ENCODE measurements at places on chromosomes 6 and 20.

- DNase-seq: no peak
These were observed 71.7 kb downstream of the RFX6 start for GRCh38 chr6:116948533-116949304.

- no peak for DNase-seq
These were observed 80.8 kb downstream of the PTPRK start for GRCh38 chr6:128439627-128440026.

- DNase-seq: no peak
These were observed 196.5 kb upstream of the THBS2 start for GRCh38 chr6:169450097-169450496.

GRCh38 chr6:34791701-34792604 is at the start of gene BLTP3A:
TSS of gene BLTP3A (plus strand) at chr6:34792083. CDS start at chr6:34792251, 168 bp downstream.
- DNase-seq: peak; percentile 97

DNA sequence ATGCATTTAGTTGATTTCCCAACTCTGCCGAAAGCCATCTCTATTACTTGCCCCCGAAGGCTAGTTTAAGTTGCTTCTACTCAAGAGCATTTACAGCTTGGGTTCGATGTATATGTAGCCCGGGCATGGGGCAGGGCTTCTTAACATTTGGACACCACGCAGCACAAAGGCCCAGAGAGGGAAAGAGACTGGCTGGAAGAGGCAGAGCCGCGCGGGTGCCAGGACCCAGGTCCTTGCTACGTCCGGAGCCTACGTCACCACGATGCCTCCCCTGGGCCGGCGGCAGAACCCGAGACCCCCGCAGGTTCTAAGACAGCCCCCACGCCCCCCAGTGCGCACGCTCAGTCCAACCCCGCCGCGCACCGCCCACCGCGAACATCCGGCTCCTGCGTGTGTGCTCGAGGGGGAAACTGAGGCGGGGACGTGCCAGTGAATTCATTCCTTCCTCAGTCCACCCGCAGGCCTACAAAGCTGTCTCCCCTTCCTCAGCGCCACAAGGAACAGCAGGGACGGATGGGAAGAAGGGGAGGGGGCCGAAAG is 367 bp upstream of the PCIF1 start:
- peak; percentile 65 for DNase-seq

GRCh38 chr6:40568062-40568708 is 19.0 kb downstream of the LRFN2 start:
- no peak for DNase-seq

DNA sequence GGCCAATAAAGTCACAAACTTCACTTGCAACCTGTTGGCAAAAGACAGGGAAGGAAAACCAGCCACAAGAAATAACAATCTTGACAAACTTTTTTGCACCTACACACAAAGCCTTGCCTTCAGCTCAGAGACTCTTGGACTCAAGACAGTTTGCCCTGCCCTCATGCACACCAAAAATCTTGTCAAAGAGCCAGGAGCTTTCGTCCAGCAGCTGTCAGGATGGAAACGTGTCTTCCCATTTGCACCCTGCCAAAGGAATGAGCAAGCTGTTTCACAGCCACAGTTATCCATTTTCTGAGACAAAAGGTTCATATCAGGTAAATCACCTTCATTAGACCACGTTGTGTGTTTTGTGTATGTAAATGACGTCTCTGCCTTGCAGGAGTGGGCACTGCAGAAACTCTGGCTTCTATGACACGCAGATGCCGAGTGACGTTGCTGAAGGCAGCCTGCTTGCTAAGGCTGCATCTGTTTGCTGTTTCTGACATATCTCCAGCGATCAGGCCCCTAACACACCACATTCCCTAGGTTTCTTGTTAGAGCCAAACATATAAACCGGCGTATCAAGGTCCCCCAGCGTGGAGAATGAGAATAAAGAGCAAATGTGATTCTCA is 193.4 kb downstream of the SYNDIG1 start:
- DNase-seq: no peak

GRCh38 chr20:9359561-9360308 is 154.7 kb upstream of the LAMP5 start:
- no peak for DNase-seq

- no peak for DNase-seq
These were observed 70.8 kb upstream of the NXT1 start for GRCh38 chr20:23279836-23280235.

- no peak for DNase-seq
These were observed 204.1 kb downstream of the SIM1 start for GRCh38 chr6:100260584-100260983.

All from GM13977 (cell line).